ENCODE measurements at places on chromosomes 7 and 10.
A peak's percentile ranks its signal among the peaks of the same experiment; 100 is the strongest.

DNA sequence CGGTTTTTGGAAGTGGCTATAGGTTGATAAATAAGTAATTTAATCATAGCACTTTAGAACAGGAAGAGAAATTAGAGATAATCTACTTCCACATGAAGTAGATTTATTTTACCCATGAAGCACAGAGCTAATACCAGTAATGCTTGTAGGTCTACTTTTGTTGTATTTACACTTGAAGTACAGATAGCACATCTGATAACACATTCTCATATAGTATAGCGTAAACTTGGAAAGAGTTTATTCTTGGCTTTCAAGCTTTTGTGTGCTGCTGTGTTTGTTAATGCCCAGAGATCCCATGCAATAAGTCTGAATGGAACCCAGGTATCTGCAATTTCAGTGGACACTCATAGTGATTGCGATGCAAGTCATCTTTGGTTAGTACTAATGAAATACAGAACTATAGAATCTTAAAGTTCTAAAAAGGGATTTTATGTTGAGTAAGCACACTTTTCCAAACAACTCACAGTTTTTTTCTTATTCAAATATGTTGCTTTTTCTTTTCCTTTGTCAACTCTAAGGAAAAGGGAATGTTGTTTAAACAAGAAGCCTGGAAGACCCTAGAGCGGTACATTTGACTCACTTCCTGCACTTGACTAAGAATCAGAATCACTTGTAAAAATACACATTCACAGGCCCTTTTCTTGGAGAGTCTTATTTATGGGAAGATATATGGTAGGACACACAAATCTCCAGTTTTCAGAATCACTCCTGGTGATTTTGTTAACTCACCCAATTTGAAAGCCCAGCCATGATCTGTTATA is 105.8 kb downstream of the GNAI1 start:
- DNase-seq, result no peak

DNA sequence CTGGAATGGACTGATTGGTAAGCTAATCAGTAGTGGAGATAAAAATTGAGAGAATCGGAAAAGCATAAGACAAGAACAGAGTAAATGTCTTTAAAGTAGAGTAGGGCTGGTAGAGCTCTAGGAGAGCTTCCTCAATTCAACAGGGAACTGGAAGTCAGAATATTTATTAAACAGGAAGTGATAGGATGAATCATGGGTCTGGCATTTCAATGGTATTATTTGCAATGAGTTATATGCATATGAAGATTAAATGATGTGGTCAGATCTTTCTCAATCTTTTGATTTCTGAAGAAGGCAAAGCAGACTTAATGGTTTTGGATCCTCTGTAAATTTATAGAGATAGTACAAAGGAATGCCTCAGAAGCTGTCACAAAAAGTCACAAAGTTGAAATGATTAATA is 349.0 kb downstream of the HPSE2 start:
- DNase-seq, result no peak

GRCh38 chr7:78635026-78635793 is 818.3 kb downstream of the MAGI2 start:
- DNase-seq, result no peak

GRCh38 chr7:48847917-48848316 is 76.4 kb upstream of the CDC14C start:
- DNase-seq, result no peak

DNA sequence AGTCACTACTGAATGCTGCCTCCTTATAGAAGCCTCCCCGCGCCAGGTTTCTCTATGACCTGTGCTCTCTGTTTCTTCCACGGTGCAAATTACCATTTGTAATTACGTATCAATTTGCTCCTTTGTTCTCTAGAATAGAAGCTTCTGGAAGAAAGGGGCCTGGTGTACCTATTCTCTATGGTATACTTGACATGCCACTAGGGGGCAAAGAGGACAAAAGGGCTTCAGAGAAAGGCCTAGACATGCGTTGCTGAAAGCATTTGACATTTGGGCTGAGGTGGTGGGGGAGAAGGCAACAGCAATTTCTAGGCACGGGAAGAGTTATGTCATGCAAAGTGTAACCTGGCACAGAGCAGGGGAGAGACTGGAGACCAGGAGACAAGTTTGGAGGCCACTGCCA is 148.7 kb downstream of the WDR11 start:
- no peak for DNase-seq

DNA sequence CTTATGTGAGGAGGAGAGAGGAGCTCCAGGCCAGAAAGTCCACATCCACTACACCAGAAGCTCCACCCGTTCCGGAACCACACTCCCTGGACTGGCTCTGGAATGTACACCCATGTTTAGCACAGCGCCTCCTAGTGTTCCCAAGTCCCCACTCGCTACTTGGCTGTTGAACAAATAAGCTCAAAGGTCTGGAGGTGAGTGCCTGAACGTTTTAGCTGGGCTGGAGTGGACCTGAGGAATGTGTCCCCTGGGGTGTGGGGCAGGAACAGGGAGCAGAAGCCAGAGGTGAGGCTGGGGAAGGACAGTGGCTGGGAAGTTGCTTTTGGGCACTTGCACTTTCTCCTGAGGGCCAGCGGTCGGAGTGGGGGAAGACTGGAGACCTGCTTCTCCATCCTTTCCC is 164.1 kb upstream of the CDCA7L start:
- DNase-seq, result no peak

DNA sequence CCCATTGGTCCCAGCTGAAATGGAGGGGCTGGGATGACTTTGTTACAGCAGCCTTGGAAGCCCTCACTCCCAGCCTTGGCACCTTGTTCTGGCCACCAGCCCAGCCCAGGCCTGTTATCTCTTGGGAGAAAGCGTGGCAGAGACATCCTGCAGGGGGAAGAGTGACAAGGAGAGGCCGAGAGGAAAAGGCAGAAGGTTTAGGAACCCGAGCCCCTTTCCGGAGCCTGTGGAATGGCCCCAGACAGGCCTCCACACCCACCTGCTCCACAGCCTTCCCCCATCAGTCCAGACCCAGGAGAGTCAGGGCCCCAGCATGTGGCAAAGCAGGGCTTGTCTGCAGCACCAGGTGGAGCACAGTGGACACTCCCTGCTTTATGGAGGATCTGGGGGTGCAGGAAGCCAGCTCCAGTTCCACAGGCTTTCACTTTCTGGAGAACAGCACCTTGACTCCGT is 24.1 kb upstream of the TRIM8 start:
- no peak for DNase-seq

GRCh38 chr10:78934532-78934898 is 134.3 kb upstream of the ZMIZ1 start:
- no peak for DNase-seq

DNA sequence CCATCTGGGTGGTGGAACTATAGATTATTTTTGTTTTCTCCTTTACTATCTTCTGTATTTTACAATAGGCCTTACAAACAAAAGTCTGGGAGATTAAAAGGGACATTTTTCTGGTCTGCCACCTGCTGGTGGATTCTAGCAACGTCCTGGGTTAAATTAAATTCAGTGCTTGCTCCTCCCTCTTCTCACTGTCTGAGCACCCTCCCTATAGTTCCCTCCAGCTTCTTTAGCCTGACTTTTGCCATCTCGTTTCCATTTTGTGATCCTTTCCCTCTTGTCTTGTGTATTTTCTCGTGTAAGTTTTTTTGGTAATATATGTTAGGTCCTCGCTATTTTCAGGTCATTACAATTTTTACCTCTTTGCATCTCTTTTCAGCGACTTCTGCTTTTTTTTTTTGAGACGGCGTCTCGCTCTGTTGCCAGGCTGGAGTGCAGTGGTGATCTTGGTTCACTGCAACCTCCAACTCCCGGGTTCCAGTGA is 16.1 kb downstream of the ANKRD16 start:
- peak; percentile 48 for DNase-seq

DNA sequence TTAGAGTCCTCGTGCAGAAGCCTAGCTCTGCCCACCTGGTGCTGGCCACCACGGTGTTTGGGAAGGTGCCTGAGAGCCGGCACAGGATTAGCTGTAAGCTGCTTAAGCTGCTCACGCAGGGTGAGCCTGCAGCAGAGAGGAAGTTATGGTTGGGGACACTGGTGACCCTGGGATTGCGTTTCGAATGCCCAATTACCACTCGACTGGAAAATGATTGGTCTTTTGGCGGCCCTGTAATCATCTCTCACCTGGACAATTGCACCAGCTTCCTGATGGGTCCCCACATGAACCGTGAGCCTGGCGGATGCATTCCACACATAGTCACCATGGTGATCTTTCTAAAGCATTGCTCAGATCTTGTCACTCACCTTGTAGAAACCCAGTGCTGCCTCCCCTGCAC is 442.3 kb upstream of the ZMIZ1 start:
- DNase-seq, result no peak

GRCh38 chr10:12873172-12873571 is 128.3 kb downstream of the CCDC3 start:
- DNase-seq, result no peak

GRCh38 chr7:135602304-135602703 is 44.6 kb downstream of the NUP205 start:
- no peak for DNase-seq

- no peak for DNase-seq
Observed at GRCh38 chr7:128123291-128124037, 92.2 kb upstream of the LRRC4 start.

DNA sequence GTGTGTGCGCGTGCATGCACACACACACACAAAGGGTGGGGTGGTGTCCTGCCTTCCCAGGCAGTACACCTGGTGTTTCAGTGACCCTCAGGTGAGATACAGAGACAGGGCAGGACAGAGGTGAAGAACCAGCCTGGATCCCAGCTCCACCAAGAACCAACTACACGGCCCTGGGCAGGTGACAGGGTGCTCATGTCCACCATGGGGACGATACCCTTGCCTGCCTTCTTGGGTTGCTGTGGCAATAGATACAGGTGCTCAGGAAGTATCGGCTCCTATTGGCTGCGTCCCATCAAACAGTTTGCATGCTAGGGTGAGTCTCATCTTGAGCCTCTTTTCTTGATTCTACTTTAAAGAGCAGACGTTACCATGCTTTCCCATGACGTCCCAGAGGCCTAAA is 33.7 kb upstream of the CXCL12 start:
- DNase-seq, result no peak

DNA sequence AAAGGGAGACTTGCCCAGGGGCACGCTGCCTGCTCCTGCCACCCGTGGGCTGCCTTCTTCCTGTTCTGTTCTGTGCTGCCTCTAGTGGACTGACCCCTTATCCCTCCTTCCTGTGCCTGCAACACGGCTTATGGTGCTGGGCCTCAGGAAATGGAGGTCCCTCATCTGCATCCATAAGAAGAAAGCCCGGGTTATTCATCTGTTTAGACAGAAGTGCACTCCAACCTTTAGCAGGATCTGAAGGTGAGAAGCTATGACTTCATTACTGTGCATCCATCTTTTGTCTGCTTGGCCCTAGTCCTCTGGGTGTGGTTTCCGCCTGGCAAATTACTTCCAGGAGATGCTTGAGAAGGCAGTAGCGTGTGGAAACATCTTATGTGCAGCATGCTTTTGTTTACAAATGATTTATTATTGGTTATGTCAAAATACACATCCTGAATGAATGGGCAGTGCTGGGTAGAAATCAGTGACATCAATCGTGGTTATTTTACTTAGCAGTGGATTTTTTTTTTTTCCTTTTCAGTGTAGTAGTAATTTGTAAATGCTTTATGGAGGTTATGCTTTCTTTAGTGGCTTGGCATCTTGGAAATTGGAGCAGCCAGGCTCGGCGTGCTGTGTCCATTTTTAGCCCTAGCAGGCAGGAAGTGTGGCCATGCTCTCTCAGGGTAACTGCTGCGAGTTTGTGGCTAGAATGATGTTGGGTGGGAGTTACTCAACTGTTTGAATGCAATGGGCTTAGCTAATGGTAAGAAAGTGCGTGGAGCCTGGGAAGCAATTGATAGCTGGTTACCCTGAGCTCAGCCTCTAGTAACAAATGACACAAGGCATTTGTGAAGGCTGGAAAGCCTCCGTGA is 12.7 kb downstream of the PTPRE start:
- no peak for DNase-seq

DNA sequence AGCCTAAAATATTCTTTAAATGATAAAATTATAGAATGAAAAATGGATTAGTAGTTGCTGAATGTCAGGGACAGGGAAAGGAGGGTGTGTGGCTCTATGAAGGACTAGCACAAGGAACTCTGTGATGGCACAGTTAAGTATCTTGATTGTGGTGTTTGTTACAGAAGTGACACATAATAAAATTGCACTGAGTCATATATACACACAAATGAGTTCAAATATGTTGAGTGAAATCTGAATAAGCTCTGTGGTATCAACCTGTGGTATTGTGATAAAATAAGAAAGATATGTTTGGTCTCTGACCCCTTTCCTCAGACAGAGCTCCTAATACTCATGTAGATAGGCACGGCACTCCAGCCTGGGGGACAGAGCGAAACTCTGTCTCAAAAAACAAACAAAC is 181.5 kb upstream of the TRIM24 start:
- DNase-seq, result no peak

- DNase-seq, result no peak
Observed at GRCh38 chr10:19111501-19112267, 63.1 kb downstream of the MALRD1 start.

DNA sequence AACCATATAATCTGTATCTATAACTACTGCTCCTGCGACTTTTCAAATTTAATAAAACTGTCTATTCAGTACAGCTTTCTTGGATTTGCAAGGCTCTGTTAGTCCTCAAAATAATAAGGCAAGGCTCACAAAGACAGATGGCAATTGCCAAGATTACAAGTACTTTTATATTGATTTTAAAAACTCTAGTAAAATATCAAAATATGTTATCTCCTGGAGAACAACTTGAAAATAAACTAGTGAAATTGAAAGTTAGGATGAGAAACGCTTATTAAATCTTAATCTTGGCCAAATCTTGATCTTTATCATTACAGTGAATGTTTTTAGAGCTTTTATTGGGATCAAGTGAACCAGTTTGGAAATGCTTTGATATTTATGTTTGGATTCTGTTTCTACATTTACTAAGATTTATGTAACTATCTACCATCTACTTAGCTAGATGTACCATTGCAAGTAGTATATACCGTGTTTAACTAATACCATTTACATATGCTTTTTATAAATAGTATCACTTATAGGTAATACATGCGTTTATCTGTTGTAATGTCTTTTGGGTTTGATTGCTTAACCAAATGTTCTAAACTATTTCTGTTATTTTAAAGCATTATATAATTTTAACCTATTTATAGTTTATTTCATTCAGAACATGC is 70.0 kb downstream of the CABCOCO1 start:
- no peak for DNase-seq

GRCh38 chr7:98236355-98237185 is 15.5 kb downstream of the TECPR1 start:
- DNase-seq, result no peak

GRCh38 chr10:110307805-110308204 is 3.1 kb upstream of the SMNDC1 start:
- no peak for DNase-seq

- no peak for DNase-seq
Observed at GRCh38 chr10:63064706-63065105, 68.4 kb upstream of the NRBF2 start.

- no peak for DNase-seq
Observed at GRCh38 chr10:8146650-8147049, 92.2 kb downstream of the GATA3 start.

GRCh38 chr10:122487174-122487765 is 25.9 kb downstream of the HTRA1 start:
- no peak for DNase-seq

GRCh38 chr10:65294329-65294728 is 1631.5 kb upstream of the LRRTM3 start:
- no peak for DNase-seq

- DNase-seq, result no peak
Observed at GRCh38 chr7:95427914-95428516, 6.8 kb downstream of the PON2 start.

GRCh38 chr10:23095966-23096801 is 805 bp downstream of the MSRB2 start:
- DNase-seq, result no peak

Data from Panc1 (cell line).